ENCODE measurements at places on chromosomes 16 and 17. TPM values are rescaled to one million over a fixed set of nuclear protein-coding genes. Genes with fewer than 3 reads are reported as not detected.

DNA sequence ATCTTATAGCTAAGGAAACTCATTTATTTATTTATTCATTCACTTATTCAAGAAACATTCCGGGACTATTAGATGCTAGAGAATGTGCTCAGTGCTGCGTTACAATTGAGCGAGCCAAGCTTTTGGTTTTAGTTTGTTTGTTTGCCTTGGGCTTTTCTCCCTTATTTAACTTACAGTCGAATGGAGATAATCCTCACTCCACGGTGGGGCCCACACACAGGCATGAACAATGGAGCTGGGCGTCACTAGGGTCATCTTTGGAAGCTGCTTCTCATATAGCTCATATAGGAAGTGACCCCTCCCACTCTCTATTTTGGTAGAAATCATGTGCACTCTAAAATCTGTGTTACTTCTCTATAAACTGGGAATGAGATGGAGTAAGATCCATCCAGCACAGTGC, 210.0 kb downstream of the TMEM114 start:
- no peak overlapping the region for H3K27ac ChIP-seq
- no peaks in the 10 kb centered on the region for H3K27me3 ChIP-seq
- H3K4me3 ChIP-seq: no peak overlapping the region

DNA sequence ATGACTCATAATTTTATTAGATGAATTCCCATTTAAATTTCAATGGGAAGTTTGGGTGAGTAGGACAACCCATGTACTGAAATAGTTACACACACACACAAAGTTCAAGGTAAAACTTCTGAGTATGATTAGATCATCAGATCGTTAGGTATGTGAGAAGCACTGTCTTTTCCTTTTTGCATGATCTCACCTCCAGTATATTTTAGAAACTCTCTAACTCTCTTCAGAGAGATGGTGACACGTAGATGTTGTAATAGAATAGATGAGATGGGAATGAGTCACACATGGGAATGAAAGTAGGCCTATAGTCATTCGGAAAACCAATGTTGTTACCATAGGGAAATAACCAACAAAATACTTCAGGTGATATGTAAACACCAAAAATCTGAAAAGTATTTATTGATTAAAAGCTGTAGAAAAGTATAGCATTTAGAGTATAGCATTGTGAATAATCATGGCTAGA, 22.2 kb downstream of the KRT23 start:
- H3K4me1 ChIP-seq: peaks cover 5% of the 10 kb centered on the region
- no peaks in the 10 kb centered on the region for H3K27me3 ChIP-seq
- H3K36me3 ChIP-seq: no peaks in the 10 kb centered on the region
- no peak overlapping the region for H3K27ac ChIP-seq
- no peak overlapping the region for H3K4me3 ChIP-seq

GRCh38 chr16:49194537-49195236, 87.0 kb downstream of the CBLN1 start:
- no peak overlapping the region for H3K27ac ChIP-seq
- no peaks in the 10 kb centered on the region for H3K4me1 ChIP-seq
- H3K4me3 ChIP-seq: no peak overlapping the region

DNA sequence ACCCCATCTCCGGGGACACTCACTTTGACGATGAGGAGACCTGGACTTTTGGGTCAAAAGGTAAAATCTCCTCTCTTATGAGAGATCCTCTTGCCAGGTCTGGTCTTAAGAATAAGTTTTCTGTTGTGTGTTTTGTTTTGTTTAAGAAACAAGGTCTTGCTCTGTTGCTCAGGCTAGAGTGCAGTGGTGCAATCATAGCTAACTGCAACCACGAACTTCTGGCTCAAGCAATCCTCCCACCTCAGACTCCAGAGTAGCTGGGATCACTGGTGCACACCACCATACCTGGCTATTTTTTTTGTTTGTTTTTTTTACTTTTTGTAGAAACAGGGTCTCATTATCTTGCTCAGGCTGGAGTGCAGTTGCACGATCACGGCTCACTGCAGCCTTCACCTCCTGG, 4.1 kb downstream of the MMP25 start:
- H3K4me3 ChIP-seq: no peak overlapping the region
- peaks cover 83% of the 10 kb centered on the region for H3K4me1 ChIP-seq
- H3K36me3 ChIP-seq: peaks cover 24% of the 10 kb centered on the region
- H3K27ac ChIP-seq: peak overlapping the region; percentile 53
- peaks cover 50% of the 10 kb centered on the region for H3K27me3 ChIP-seq

- H3K4me1 ChIP-seq: peaks cover 9% of the 10 kb centered on the region
- H3K27ac ChIP-seq: no peak overlapping the region
- peaks cover 34% of the 10 kb centered on the region for H3K36me3 ChIP-seq
- H3K4me3 ChIP-seq: no peak overlapping the region
- H3K27me3 ChIP-seq: no peaks in the 10 kb centered on the region
These were observed 39.8 kb downstream of the DCUN1D3 start for GRCh38 chr16:20860361-20860760.

- H3K36me3 ChIP-seq: no peaks in the 10 kb centered on the region
- peaks cover 23% of the 10 kb centered on the region for H3K27me3 ChIP-seq
- peak overlapping the region; percentile 63 for H3K4me3 ChIP-seq
- DNase-seq: no peak
- peaks cover 24% of the 10 kb centered on the region for H3K4me1 ChIP-seq
These were observed 993 bp downstream of the MMP25 start for GRCh38 chr16:3047387-3047720.

- peaks cover 34% of the 10 kb centered on the region for H3K36me3 ChIP-seq
- H3K27me3 ChIP-seq: no peaks in the 10 kb centered on the region
- peak within 1 kb of the TSS; percentile 72 for H3K27ac ChIP-seq
- peak within 1 kb of the TSS; percentile 83 for H3K4me3 ChIP-seq
These were observed at the start of gene EXOC7 for GRCh38 chr17:76103274-76104139. TSS of gene EXOC7 (minus strand) at chr17:76103787. CDS start at chr17:76103692, 95 bp downstream.

DNA sequence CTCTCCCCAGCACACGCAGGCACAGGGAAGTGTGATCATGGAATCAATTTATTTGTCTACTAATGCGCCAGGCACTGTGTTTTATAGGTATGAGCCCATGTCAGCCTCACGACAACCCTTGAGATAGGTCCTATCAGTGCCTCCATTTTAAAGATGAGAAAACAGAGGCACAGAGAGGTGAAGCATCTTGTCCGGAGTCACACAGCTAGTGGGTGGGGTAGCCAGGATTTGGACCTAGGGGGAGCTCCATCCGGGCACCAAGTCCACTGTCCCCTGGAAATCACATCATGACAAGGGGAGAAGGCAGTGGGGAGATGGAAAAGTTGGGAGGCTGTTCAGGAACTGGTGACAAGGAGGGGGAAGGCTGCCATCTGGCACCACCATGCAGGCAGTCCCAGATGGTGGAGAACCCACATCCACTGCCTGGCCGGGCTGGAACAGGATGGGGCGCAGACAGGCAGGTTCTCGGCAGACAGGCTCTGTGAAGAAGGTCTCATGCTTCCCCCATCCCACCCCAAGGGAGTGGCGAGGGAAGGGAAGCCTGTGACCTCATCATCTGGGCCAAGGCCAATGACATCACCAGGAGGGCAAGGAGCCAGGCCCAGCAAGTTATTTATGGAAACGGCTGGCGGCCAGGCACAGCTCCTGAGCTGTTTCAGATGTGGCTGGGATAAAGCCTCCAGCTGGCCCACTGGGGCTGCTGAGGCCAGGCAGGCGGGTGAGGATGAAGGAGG, 126.0 kb upstream of the SDK2 start:
- no peak overlapping the region for H3K4me3 ChIP-seq
- H3K4me1 ChIP-seq: peaks cover 19% of the 10 kb centered on the region
- DNase-seq: no peak

DNA sequence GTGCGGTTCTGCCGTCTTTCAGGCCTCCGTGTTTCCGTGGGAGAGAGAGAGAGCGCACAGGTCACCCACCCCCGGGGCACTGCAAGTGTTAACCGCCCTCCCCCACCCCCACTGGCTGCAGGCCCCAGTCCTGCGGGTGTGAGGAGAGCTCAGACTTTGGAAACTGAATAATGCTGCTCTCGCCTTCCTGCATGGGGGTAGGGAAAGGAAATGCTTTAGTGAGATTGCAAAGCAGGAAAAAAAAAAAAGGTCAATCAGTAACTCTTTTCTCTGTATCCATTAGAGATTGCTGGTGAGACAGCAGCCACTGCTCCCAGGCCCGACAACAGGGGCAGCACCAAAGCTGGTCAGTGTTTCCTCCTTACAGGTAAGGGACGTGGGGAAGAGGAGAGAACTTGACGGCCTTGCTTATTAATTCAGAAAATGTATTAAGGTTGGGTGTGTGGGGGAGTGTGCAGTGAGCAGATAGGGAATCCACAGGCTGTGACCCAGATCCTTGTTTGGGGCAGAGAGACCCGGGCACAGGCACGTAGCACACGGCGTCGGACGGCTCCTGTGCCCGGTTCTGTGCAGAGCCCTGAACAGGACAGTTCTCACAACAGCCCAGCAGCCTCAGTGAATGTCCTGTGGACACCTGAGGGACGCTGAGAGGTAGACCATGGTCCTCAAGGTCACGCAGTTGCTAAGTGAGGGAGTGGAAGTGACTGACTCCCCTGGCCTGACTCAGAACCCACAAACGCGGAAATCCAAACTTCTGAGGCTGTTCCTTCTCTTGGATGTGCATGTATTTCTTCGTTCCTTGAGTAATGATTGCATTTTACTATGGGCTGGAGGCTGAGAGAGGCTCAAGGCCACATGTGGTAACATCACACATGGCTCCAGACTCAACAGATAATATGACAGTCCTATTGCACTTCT, 156.5 kb downstream of the FOXL1 start:
- DNase-seq: peak; percentile 32
- peaks cover 7% of the 10 kb centered on the region for H3K4me1 ChIP-seq

GRCh38 chr17:75468291-75468754, 11.9 kb downstream of the TMEM94 start:
- no peak for DNase-seq
- no peaks in the 10 kb centered on the region for H3K36me3 ChIP-seq
- no peak overlapping the region for H3K4me3 ChIP-seq
- H3K4me1 ChIP-seq: peaks cover 15% of the 10 kb centered on the region
- H3K27me3 ChIP-seq: no peaks in the 10 kb centered on the region
- peak overlapping the region; percentile 28 for H3K27ac ChIP-seq

GRCh38 chr16:12679660-12680272, 123.9 kb downstream of the CPPED1 start:
- H3K36me3 ChIP-seq: no peaks in the 10 kb centered on the region
- no peak overlapping the region for H3K4me3 ChIP-seq
- H3K27me3 ChIP-seq: no peaks in the 10 kb centered on the region
- no peaks in the 10 kb centered on the region for H3K4me1 ChIP-seq

DNA sequence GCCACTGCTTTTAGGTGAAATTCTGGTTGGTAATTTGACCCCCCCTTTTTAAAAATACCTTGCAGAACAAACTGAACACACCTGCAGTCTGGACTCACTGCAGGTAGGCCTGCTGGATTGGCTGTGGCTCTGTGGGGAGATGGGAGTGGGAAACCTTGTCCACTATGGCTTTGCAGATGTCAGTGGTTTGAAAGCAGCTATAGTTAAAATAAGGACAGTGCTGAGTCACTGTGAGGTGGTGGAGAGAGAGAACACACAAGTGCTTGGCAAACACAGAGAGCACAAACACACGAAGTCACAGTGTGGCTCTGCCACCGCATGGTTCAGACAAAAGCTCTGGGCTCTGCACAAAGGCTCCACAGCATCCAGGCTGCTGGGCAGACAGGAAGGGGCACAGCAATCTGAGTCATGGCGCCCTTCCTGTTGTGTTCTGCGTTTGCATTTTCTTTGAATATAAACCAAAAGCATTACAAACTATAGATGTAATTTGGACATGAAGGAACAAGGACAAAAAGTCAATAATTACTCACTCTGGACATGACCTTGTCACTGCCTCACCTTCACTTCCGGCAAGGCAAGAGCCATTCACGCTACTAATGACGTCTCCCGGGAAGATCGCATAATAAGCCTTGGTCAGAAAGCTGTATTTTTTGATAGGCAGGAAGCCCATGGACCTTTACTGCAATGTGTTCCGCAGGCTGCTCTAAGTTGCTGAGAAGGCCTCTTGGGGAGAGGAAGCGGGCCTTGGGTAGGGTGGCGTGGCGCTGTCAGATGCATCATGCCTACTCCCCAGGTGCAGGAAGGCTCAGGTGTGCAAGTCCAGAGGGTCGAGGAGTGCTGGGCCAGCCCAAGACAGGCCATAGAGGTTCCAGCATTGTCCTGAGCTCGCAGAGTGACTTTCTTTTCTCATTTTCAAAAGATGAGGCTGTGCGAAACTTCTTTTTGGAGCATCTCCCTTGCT, 60.1 kb upstream of the MED9 start:
- H3K36me3 ChIP-seq: no peaks in the 10 kb centered on the region
- peaks cover 18% of the 10 kb centered on the region for H3K4me1 ChIP-seq
- H3K27me3 ChIP-seq: peaks cover 3% of the 10 kb centered on the region
- DNase-seq: no peak
- no peak overlapping the region for H3K4me3 ChIP-seq
- H3K27ac ChIP-seq: peak overlapping the region; percentile 75

DNA sequence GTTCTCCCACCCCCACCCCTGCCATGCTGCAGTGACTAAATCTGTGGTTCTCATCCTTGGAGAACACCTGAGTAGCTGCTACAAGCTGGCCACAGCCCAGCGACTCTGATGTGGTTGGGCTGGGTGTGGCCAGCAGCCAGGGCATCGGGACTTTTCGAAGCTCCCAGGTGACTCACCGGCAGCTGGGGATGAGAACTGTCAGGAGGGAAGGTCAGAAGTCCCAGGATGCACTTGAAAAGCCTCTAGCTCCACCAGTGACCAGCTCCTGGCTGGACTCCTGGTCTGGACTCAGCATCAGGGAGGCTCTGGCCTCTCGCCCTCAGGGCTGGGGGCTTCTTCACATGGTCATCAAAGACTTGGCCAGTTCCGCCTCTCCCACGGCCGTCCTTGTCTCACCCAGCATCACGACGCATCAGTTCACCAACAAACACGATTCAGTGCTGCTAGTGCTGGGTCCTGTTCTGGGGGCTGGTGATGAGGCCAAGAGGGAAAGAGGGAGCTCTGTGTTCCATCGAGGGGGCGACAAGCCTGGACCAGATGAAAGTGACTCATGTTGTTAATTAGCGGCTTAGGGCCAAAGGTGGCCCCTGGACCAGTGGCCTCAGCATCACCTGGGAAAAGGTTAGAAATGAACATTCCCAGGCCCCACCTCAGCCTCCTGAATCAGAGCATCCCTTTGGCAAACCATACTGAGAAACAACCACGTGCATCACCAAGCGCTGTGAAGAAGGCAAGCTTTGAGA, 3.9 kb upstream of the C17orf99 start:
- no peak overlapping the region for H3K4me3 ChIP-seq
- peaks cover 100% of the 10 kb centered on the region for H3K4me1 ChIP-seq
- no peaks in the 10 kb centered on the region for H3K36me3 ChIP-seq
- H3K27me3 ChIP-seq: no peaks in the 10 kb centered on the region
- H3K27ac ChIP-seq: peak overlapping the region; percentile 84

- H3K27me3 ChIP-seq: no peaks in the 10 kb centered on the region
- no peak overlapping the region for H3K27ac ChIP-seq
- no peaks in the 10 kb centered on the region for H3K36me3 ChIP-seq
- H3K4me3 ChIP-seq: no peak overlapping the region
These were observed 204.9 kb downstream of the PRKCA start for GRCh38 chr17:66507103-66507923.

- H3K4me3 ChIP-seq: no peak overlapping the region
- no peak overlapping the region for H3K27ac ChIP-seq
These were observed 226.2 kb upstream of the CA10 start for GRCh38 chr17:52384695-52385094.

Gene DNAI2
- 0.23 TPM for total RNA-seq

Gene CDH8
- total RNA-seq: not detected

Gene CA5A
- total RNA-seq: not detected

Gene TMEM235
- total RNA-seq: not detected

Gene TEX2
- 28.2 TPM for total RNA-seq
